ENCODE measurements at places on chromosomes 12 and 14.

DNA sequence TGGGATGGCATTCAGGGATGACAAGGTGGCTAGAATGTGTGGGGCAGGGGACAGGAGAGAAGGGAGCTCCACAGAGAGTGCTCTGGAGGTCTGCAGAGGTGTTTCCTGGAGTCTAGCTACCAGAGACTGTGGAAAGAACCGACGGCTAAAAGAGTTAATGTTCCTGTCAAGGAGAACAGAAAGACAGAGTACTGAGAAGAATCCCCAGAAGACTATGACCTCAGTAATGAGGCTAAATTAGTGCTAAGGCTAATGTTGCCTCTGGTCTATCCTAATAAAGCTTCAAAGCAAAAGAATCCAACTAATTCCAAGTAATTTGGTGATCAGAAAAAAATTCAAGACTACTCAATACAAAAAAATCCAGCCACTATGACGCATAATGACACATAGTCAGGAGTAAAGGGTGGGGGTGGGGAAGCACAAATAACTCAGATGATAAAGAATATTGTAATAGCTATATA lies 44.7 kb downstream of the FERMT2 start:
- DNase-seq, result no peak

GRCh38 chr14:31294746-31295405 lies 87.3 kb upstream of the HECTD1 start:
- no peak for DNase-seq

DNA sequence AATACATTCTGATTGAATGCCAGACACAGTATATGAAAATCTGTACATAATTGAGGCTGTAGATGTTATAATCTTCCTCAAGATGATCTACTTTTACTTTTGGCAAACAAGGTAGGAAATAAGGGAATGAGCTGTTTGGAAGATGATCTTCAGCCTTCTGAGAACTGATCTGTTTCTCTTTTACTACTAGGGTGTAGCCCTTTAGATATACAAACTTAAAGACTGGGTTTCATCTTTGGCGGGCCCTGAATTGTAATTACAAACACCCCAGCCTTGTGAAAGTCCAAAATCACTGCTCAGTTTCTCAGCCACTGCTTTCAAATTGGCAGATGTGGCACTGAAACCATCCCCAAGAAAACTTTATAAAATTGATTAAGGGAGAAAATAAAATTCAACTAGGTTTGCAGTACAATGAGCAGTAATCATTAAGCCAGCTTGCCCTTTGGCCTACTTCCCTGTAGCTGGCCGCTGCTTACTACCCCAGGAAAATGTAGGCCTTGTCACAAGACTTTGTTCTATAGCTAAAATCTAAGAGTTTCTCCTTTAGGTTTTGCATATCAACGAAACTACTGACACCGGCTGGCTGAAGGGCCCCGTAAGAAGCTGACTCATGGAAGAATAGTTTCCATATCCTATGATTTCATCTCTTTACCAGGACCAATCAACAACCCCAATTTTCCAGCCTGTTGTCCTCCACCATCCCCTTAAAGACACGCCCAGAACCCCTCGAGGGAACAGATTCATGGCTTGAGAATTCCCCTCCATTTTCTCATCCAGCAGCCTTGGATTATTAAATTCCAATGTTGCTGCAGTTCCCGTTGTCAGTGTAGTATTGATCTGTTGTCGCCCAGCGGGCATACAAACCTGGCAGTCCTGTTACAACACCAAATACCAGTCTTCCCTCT lies 210.8 kb downstream of the PCNX1 start:
- DNase-seq, result no peak

DNA sequence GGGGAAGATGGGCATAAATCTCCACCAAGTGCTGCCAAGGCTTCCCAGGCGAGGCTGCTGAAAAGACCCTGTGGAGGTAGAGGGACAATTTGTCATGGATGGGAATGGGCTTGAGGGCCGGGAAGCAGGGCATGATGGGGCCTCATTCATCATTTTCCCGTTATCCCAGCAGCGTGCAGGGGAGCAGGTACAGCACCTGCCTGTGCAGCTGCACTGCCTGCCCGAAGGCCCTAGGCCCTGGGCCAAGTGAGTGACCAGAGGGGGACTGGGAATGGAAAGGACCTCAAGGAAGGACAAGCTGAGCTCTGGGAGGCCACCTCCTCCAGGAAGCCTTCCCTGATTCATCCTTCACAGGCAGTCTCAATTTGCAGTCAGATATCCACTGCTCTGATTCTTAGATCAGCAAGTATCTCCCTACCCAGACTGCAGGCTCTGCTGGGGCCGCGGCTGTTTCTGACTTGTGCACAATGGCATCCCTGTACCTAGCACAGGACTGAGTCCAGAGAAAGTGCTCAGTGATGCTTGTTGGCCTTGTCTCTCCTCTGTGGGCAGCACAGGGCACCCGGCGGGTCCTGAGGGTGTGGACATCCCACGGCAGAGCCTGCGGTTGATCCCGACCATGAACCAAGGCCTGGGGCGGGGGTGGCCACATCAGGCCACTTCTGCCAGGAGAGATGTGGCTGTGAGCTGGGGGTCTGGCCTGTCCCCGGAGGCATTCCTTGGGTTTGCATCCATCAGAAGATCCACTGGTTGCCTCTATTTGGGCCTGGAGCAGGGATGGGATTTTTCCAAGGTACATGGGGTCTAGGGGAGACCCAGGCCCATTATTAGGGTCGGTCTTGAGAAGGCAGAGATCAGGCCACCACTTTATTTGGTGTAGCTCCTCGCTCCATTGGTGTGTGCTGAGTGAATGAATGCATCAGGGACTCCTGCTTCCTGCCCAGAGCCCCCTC lies 167.3 kb upstream of the RTL1 start:
- peak; percentile 17 for DNase-seq

DNA sequence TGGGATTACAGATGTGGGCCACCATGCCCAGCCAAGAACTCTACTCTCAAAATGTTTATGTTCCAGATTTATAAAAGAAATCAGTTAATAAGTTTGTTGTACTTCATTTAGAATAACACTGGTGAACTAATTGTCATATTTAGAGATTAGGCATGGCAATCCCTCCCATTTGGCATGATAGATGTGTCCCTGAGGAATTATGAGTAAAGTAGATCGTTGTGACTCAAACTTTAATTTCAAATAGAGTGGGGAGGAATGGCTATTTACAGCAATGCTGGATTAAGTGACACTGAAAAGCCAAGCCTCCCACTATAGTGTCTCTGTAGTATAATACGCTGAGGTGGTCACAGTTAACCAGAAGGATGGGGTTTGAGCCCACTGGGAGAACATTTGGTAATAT lies 39.3 kb upstream of the RTRAF start:
- no peak for DNase-seq

DNA sequence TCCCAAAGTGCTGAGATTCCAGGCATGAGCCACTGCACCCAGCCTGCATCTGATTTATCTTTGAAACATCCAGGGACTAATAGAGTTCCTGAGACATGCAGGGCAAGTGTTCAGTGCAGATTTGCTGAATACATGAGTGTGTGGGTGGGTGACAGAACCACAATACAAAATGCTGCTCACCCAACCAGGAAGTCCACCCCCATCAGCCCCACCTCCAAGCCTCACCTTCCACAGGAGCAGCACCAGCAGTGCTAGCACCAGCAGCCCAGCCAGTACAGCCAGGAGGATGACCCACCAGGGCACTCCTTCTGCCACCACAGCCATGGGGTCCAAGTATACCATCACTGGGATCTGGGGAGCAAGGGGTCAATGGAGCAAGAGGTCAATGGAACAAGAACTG lies 20.0 kb downstream of the ITGA7 start:
- no peak for DNase-seq

DNA sequence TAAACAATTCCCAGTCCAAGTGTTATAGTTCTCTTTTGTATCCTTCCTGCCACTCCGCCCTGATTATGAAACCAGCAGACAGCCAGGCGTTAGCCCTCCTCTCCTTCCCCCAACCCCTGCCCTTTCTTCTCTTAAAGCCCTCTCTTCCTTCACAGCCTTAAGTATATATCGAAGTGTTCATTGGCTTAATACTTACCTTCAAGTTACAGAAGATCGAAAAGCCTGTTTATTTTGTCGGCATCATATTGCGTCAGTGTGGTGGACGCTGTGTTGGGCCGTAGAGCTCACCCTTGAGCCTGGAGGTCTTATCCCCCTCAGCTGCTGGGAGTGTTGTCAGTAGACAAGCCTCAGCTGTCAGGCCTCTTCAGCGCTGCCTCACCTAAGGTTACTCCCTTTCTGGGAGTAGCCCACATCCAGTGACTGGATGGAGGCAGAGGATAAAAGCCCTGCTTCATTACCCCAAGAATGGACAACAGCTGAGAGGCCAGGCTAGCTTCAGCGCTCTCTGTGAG lies 36.2 kb downstream of the CMAS start:
- DNase-seq, result no peak

GRCh38 chr12:121803861-121804416 lies at the start of gene SETD1B:
Gene SETD1B, plus strand, starts transcription at chr12:121804009. Its CDS starts 729 bp downstream, at chr12:121804738.
- peak; percentile 91 for DNase-seq

DNA sequence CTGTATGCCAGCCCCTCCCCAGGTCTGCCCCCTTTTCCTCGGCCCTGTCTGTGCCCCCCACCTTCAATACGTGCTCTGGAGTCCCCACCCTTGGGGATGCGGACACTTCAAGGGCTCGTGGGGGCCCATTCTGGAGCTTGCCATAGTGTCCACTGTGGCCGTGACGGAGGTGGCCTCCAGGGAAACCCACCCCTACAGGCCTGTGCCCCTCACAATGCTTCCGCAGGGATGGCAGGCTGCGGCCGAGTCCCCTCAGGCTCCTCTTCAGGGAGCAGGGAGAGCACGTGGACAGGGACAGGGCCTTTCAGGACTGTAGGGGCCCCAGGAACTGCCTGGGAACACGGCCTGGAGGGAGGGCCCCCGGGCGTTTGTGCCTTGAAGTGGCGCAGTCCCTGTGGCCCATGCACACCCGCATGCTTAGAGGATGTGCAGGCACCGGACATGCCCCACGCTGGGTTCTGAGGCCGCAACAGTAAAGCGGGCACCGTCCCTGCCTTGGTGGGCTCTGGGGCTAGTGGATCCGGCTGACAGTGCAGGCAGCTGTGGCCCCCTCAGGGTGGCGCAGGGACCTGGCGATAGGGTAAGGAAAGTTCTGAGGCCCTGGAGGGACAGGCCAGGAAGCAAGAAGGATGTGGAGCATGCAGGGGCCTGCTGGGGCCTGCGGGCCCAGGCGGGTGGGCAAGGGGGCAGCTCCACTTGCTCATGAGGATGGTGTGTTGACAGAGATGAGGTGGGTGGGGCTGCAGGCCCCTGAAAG lies 209.0 kb upstream of the RTL1 start:
- peak; percentile 14 for DNase-seq

DNA sequence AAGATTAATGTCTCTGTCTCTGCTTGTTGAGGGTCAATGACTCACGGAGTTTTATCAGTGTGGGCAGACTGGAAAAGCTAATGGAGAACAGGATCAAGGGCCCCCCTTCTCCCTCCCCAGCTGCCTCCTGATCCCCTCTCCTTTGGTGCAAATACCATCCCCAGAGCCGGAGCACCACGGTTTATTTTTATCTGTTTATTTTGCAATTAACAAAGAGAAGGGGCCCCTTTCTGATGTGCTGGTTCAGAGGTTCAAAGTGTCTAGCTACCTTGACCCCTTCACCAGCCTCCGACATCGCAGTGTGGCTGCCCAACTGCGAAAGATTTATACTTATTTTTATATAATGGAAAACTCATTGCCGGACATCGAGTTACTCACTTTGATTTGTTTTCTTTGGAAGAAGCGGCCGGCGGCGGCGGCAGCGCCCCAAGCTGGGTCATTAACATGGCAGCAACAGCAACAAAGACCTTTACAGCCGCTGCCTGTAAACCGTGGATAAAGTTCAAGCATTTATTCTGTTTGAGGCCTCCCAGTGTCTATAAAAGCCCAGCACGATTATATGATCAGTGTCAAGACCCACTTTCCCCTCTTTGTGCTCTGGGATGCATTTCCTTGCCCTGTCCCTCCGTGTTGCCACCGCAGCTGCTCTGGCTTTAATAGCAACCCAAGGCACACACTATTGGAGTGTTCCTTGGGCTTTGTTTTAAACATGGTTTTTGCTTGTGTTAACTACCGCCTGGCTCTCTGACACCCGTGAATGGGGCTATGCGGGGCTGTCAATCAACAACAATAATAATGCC lies 47.4 kb upstream of the PARP11 start:
- peak; percentile 79 for DNase-seq

GRCh38 chr12:15996254-15996653 lies 85.1 kb downstream of the DERA start:
- DNase-seq, result no peak

DNA sequence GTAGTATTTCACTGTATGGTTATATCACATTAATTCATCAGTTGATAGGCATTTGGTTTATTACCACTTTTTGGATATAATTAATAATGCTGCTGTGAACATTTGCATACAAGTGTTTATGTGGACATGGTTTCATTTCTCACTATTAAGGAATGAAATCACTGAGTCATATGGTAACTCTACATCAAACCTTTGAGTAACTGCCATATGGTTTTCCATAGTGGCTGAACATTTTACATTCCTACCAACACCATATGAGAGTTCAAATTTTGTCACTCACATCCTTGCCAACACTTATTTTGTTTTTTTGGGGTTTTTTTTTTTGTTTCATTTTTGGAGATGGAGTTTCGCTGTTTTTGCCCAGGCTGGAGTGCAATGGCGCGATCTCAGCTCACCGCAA lies 30.2 kb upstream of the EAPP start:
- DNase-seq, result no peak

DNA sequence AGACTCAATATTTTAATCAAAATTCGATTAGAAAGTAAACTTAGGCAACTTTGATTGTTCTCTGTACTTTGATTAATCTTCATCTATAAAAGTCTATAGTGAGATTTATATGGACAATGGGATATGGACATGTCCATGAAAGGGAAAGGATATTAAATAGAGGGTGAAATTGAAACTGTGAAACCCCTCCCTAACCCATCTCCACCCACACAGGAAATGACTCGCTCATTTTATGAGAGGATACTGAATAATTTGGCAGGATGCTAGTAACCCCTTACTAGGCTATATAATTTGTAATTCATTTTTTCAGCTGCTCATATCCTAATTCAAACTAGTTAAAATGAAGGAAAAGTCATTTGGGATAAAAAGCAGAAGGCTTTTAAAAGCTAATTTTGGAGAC lies 328.0 kb upstream of the ATP2B1 start:
- no peak for DNase-seq

GRCh38 chr12:80015660-80016059 lies 80.8 kb upstream of the PPP1R12A start:
- DNase-seq, result no peak

DNA sequence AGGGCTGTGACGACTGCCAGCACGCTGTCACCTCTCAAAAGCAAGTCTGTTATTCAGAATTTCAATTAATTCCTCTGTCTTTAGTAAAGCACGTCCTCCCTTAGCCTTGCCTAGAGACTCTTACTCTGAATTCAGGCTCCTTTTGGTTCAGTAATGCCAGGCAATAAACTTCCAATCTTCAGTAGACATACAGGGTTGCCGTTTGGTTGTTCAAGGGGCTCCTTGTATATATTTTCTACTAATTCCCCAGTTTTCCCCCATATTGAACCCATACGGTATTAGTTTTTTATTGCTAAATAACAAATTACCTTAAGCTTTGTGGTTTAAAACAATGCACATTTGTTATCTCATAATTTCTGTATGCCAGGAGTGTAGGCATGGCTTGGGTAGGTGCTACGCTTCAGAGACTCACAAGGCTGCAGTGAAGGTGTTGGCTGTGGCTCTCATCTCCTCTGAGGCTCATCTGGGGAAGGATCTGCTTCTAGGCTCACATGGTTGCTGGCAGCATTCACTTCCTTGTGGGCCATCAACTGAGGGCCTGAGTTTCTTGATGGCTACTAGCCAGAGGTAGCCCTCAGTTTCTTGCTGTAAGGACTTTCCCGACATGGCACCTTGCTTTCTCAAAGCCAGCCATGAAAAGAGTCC lies 7.3 kb upstream of the CLECL1 start:
- DNase-seq, result no peak

Measured in upper lobe of left lung (tissue), 6 donors.